ENCODE measurements at places on chromosomes 16 and 17.

GRCh38 chr17:22460461-22461063, 768.2 kb downstream of the KCNJ18 start:
- no peak for DNase-seq

- DNase-seq = no peak
Observed at GRCh38 chr16:55146966-55147365, 177.0 kb upstream of the IRX6 start.

- DNase-seq = no peak
Observed at GRCh38 chr17:5719976-5720375, 135.7 kb upstream of the NLRP1 start.

DNA sequence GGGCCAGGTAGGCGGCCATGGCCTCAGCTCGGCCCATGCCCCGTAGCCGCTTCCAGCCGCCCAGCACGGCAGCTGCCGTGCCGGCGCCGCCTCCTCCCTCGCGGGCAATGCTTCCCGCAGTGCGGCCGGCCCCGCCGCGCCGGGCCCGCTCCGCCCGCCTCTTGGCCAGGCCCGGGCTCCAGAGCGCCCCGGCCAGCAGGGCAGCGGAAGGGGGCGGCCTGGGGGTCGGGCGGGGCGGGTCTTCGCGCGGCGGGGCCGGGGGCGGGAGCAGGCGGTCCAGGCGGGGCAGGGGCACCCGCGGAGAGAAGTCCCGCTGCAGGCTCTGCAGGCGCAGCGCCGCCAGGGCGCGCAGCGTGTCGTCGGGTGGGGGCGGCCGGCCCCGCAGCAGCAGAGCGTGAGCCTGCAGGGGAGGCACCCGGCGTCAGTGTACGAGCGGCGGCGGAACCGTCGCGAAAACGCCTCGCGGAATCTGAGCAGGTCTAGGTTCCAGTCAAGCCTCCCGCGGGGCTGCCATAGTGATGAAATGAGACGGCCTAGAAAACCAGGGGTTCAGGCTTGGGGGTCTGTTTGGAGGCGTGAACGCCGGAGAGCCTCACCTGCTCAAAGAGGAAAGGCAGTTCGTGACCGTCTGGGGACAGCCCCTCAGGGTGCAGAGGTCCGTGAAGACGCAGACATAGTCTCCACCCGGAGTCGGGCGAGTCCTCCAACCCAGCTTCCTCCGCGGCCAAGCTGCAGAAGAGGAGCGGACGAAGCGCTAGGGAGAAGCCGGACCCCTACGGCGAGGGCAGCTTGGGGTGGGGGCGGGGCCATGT, 6.6 kb downstream of the PLEKHH3 start:
- no peak for DNase-seq

- DNase-seq = no peak
Observed at GRCh38 chr16:89051521-89052166, 42.0 kb upstream of the ACSF3 start.

DNA sequence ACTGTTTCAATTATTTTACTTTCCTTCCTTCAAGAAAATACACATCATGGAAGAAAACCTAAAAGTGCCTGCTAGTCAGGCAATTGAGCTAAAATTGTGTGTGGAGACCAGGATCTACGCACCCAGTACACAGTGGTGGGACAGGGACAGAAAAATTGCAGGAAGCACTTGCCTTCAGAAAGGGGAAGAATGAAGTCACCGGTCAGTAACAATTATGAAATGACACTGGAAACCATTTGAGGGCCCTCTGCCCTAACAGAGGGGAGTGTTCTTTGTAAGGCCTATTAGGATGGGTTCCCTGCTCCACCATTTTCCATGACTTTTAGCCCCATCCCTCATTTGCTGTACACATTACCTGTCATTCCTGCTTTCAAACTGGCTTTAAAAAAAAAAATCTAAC, 4.5 kb upstream of the PHAF1 start:
- DNase-seq = no peak

GRCh38 chr16:1474082-1474795, 589 bp downstream of the CLCN7 start:
- DNase-seq = no peak

GRCh38 chr17:9533441-9533840, 42.2 kb downstream of the STX8 start:
- DNase-seq = no peak

GRCh38 chr16:29927070-29927905, 1.3 kb upstream of the KCTD13 start:
- DNase-seq = no peak

DNA sequence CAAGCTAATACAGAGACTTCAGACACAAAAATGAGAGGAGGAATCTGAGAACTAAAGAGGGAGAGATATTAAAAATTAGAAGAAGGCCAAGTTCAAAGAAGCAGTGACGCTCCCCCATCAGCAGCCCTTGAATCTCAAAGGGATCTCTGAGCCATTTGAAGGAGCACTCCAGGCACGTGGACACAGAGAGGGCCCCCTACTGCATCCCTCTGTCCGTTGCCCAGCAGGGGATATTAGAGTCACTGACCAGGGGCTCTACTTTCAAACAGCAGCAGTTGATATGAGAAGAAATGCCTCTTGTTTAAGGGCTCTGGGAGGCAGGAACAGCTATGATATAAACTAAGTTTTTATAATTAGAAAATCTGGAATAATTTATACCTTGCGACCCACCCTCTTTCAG, 479.0 kb upstream of the SALL1 start:
- no peak for DNase-seq

DNA sequence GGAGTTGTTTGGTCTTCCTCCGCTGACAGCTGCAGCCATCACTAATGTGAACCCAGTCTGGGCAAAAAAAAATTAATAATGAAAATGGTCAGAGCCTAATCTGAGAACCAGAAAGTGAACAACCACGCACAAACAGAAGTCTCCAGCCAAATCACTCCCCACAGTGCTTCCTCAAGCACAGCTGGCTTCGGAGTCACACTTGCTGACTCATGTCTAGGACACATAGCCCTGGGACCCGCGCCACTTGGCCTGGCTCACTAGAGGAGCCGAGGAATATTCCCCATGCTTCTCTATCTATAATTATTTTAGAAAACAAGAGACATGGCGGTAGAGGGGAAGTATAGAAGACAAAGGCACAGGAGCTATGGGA, 109.1 kb downstream of the ZFHX3 start:
- no peak for DNase-seq

DNA sequence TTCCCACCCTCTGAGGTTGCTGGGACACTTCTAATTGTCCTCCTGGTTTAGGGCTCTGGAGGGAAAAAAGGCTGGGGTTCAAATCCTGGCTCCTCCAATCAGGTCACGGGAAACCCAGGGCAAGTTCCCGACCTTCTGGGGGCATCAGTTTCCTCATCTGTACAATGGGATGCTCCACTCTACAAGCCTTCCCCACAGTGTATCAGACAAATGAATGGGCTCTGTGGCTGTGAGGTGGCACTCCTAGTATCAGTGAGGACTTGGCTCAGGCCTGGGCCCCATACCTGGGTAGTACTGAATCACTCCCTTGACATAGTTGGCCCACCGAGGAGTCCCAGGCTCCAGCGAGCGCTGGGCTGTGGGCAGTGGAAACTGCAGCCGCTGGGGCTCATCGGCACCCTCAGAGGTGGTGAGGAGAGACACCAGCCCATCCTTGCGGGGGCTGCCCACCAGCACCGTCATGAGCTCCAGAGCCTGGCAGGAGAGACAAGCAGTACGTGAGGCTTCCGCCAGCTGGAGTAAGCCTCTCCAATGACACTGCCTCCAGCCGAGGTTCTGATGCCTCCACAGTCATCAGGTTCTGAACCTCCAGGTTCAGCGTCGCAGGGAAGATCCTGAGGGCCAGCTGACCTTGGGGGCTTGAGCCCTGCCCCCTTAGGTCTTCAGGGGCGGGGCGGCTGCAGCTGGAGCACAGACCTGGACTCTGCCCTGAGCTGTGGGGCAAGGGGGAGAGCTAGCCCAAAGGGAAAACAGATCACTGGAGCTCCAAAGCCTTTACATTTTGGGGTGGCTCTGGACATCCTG, 1.2 kb downstream of the GALK1 start:
- no peak for DNase-seq

GRCh38 chr16:81483970-81484595, 39.5 kb downstream of the CMIP start:
- no peak for DNase-seq

- no peak for DNase-seq
Observed at GRCh38 chr17:75428543-75429469, 23.3 kb upstream of the GRB2 start.

DNA sequence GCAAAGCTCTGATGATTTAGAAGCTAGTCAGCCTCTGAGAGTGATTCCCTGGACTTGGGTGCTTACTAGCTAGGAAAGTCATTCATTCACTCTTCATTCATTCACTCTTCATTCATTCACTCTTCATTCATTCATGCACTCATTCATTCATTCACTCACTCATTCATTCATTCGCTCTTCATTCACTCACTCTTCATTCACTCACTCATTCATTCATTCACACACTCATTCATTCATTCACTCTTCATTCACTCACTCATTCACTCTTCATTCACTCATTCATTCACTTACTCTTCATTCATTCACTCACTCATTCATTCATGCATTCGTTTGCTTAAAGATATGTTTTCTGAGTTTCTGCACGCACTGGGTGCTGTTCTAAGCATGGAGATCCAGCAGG, 292.7 kb upstream of the TNRC6C start:
- DNase-seq = no peak

- no peak for DNase-seq
Observed at GRCh38 chr17:41695134-41695661, 6.5 kb downstream of the EIF1 start.

DNA sequence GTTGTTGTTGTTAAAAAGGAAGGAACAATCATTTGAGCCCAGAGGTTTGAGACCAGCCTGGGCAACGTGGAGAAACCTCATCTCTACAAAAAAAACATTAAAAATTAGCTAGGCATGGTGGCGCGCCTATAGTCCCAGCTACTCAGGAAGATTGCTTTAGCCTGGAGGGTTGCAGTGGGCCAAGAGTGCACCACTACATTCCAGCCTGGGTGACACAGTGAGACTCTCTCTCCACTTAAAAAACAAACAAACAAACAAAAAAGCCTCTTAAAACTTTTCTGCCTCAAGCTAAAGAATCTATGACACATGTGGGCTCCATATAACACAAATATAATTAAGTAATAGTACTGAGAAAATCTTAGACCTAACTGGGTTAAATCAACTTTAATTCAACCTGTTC, 12.5 kb downstream of the MBTPS1 start:
- no peak for DNase-seq

DNA sequence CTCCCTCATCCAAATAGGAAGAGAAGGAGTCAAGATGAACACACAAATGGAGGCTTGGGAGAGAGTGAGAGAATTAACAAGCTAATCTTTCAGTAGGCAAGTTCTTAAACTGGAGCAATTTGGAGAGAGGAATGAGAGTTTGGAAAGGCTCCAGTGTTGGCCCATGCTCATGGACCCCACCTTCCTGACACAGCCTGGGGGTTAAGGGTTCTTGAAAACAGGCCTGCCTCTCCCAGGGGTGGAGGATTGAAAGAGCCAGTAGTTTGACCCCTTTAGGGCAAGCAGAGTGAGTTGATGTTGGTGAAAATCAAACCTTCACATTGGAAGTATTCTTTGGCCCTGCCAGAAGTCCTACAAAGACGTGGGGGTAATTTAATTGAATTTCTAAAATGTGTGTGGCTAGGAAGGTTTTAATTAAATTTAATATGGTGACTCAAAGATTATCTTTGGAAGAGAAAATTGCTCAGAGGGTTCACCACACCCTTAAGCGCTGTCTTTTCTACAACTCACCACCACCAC, 5.8 kb downstream of the HOXB3 start:
- no peak for DNase-seq

DNA sequence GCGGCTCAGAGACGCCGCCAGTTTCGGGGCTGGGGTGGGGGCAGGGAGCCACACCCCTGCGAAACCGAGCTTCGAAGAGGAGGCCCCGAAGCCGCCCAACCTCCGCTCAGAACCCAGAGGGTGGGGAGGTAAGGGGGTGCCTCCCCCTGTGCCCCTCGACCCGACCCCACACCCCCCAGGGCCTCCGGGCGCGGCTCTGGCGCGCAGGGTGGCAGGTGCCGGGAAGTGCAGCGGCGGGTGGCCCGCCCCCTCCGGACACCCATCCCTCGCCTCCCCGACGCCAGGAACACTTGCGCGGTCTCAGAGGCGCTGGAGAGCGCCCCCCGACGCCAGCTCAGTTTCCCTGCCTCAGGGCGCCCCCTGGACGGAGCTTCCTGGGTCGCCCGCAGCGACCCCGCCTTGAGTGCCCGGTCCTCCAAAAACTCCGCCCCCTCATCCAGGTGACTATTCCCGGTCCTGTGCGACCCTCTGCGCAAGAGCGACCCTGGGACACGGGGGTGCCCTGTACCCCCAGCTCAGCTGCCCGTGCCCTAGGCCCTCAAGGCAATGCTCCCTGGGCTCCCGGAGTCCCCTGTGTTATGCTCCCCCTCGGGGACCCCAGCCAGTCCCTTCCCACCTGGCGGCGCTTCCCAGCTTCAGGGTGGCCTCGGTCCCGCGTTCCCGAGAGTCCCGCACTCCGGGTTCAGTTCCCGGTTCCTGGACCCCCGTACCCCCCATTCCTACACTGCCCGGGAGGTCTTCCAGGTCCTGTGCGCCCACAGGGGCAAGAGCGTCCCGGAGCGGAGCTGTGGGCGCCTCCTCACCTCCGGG, 562 bp downstream of the PPL start:
- no peak for DNase-seq

GRCh38 chr16:50275098-50275415, 8.7 kb downstream of the ADCY7 start:
- DNase-seq = no peak

DNA sequence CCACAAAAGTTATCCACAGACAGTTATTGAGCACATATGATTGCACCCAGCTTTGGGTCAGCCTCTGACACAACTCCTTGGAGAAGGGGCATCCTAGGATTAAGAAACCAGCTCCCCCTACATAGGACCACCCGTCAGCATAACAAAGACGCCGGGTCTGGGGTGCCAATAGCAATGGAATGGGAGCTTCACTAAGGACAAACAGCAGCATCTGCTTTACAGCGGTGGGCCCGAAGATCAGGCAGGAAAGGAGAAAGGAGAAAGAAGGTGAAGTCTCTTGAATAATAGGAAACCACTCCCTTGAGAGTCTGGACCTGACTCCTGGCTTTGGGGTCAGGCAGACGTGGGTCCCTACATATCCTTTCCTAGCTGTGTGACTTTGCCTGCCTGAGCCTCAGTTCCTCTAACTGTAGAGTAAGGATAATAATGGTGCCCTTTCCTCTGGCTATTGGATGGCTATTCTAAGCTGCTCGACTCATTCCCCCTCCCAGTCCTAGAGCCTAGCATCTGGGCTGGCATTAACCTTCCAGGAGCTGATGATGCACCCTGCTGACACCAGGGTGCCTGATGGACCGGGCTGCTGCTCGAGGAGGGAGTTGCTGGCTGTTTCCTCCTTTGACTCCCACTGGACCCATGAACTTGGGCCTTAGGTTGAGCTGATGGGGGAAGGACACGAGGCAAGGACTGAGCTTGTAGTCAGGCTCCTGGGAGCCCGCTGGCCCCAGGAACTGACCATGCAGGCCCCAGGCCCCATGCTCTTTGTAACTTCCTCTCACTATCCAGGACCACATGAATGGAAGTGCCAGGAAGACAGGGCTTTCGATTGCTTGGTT, 94.2 kb downstream of the C16orf78 start:
- no peak for DNase-seq

- DNase-seq = no peak
Observed at GRCh38 chr16:85191341-85191965, 79.2 kb upstream of the CIBAR2 start.

Data from stimulated activated CD8-positive, alpha-beta memory T cell treated with anti-CD3 and anti-CD28 coated beads, Interleukin-7, amount 100 ng/mL, for 1 hour (primary cell).